ENCODE measurements at places on chromosomes 12 and 14.

DNA sequence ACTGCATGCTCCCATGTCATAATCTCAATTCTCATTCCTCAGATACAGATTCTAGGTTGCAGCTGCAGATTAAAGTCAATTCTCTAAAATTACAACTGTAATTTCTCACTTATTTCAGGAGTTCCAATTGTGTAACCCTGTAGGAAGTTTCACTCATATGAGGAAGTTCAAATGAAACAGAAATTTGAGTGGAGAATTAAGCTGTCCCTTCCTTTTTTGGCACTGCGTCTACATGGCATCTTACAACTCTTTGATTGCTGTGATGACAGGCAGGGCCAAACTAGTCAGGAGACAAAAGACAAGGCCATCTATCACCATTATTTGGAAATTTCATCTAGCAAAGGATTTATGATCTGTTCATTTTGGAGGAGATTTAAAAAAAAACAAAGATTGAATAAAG lies 13.3 kb upstream of the GRIP1 start:
- no peak for DNase-seq

GRCh38 chr14:103273145-103273744 lies 60.8 kb upstream of the EIF5 start:
- no peak for DNase-seq

DNA sequence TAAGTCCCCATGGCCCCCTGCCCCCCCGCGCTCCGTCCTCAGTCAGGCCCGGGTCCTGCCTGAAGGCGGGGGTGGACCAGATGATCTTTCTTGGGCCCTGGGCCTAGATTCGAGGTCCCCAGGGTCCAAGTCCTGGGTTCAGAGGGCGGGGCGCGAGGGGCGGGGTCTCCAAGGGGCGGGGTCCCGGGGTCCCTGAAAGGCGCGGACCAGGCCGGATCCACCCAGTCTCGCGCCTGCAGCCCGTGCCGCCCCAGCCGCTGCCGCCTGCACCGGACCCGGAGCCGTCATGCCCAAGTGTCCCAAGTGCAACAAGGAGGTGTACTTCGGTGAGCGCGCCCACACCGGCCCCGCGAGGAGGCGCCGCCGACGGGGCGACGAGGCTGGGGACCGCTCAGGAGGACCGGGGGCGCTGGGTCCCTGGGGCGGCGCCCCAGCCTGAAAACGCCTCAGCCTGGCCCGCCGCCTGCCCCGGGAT lies 325 bp downstream of the CRIP1 start:
- peak; percentile 75 for DNase-seq

DNA sequence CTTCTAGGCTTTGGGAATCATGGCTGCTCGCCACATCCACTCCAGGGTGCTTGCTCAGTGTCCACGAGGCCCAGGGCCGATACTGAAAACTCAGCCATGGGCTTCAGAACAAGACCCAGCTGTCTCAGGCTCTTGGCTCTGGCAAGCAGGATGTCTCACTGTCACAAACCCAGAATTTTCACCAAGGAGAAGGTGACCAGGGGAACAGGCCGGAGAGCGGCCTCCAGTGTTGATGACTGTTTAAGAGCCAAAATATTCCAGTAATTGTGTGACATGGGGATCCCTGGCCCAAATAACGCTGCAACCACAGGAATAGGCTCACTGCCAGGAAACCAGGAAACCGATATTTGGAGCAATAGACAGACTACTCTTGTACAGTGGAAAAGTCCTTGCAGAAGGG lies 9.8 kb upstream of the SERPINA5 start:
- DNase-seq: no peak

DNA sequence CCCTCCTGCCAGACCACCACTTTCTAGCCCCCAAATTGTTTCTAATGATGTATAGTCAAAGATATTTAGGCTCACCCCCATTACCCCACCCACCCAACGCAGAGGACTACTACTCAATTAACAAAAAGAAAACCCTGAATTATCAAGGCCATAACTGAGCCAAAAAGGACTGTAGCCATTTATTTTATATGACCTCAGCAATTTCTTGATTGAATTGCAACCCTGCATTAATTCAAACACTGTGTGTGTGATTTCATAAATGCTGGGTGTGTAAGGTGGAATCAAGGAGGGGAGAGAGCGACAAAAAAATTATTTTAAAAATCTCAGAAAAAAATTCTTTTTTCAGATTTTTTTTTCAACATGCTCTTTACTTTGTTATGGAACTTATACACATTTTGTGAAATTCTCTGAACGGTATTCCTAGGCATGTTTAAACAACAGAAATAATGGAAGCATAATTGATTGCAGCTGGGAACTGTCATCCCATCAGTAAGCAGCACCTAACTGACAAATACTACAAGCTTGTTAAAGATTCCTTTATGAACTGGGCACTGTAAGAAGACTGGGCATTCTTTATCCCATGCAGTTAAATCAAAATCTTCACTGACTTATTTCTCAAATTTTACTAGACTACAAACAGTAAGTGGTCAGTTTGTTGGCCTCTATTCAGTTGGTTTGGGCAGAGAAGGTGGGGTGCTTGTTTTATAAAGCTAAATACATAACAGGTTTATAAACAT lies 179.1 kb downstream of the SOX5 start:
- DNase-seq: no peak

DNA sequence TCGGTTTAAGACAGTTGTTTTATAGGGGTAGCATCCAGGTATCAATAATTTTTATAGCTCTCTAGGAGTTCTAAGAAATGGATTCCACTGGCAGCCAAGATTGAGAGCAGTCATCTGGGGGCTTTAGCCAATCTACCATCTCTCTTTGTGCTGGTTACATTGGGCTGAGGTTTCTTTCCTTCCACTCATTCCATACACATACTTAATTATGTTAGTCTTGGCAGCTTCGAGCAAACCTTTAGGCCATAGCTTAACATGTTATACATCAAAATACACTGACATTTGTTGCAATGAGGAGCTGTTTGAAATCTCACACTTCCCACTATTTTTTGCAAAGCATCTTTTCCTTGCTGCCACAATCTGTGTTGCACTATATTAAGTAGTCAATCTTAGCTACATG lies 63.1 kb downstream of the ARMH4 start:
- DNase-seq: no peak

DNA sequence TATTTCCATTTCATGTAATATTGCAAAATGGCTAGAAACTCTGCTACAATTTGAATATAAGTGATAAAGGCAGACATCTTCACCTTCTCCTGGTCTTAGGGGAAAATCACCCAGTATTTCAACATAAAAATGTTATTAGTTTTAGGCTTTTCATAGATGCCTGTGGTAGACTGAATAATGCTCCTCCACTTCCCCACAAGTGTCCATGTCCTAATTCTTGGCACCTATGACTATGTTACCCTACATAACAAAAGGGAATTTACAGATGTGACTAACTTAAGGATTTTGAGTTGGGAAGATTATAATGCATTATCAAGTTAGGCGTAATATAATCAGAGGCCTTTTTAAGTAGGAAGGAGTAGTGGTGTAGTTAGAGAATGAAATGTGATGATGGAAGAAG lies 196.4 kb downstream of the TMTC3 start:
- DNase-seq: no peak

DNA sequence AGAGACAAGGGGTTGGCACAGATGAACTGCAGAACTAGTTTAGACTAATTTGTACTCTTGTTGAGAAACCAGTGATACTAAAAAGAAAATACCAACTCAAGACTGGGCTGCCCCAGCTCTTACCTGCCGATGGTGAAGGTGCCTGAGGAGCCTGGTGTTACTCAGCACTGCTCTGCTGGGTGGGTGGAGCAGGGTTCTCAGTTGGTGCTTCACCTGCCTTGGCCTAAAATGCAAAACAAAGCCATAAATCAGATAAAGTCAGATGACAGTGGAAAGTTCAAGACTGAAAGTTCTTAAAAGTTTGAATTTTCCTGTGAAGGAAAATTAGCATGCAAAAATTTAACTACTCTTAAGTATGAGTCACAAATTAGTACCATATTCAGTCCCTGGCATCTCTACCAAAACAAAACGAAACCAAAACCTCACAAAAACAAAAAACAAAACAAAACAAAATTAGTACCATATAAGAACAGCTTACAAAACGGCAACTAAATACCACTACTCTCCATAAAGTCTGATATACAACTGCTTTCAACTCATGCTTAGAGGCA lies 21.9 kb downstream of the YBX3 start:
- DNase-seq: peak; percentile 60

DNA sequence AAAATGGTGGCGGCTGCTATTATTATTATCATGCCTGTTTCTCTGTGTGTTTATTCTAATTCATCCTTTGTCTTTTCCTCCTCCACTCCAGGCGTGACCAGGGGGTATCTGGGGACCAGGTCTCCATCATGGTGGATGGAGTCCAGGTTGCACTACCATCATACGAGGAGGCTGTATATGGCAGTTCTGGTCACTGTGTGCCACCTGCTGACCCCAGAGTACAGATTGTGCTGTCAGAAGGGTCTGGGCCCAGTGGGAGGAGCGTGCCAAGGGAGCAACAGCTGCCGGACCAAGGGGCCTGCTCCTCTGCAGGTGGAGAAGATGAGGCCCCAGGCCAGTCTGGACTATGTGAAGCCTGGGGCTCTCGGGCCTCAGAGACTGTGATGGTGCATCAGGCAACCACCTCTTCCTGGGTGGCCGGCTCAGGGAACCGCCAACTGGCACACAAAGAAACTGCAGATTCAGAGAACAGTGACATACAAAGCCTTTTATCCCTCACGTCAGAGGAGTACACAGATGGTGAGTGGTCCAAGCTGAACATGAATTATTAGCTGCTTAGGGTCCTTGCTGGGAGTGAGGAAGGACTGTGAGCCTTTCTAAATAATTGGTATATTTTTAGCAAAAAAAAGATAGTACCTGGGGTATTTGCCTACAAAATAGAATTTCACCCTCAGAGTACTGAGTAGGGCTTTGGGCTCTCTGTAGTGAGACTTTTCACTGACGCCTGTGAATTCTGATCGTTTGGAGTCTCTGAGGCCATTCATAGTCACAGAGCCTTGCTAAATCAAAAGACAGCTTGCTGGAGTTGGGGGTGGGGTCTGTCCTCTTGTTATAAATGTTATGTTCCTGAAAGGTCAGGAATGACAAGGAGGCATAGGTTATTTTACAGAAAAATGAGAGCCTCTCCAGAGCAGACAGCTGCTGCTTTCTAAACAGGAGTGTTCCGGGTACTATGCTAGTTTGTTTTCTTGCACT lies 58.1 kb upstream of the SRSF5 start:
- DNase-seq: no peak

GRCh38 chr14:74685056-74685455 lies 27.8 kb downstream of the AREL1 start:
- DNase-seq: no peak

DNA sequence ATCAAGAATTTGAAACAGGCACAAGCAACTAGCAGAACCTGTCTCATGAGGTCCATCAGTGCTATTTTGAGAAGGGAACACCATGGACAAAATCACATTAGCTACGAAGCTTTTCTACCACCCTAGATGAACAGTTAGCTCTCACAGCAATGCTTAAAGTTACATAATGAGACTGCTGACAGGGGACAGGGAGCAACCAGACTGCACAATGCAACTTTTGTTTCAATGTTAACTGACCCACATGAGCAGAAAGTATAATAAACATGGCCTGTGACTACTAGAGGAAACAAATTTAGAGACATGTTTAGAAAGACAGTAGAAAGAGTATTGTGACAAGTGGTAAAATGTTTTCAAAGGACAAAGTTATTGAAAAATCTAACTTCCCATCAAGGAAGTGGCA lies 282.8 kb downstream of the CEP128 start:
- no peak for DNase-seq

GRCh38 chr14:104295681-104296387 lies 157.4 kb downstream of the KIF26A start:
- no peak for DNase-seq

DNA sequence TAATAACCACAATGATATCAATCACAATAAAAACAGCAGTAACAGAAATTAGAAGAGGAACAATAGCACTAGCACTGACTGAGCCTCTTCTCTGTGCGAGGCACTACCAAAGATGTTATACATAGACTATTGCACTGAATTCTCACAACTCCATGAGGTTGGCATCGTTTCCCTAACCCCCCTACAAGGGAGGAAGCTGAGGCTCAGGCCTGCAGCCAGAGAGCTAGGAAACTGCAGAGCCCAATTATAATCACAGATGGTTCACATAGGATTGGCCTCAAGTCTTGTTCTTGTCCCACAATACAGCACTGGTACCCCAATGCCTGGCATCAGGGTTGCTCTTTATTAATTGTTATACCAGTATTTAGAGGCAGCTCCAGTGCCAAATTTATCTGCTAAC lies 278.0 kb downstream of the CEP128 start:
- DNase-seq: no peak

- DNase-seq: no peak
Observed at GRCh38 chr12:13702381-13702780, 279.0 kb downstream of the GRIN2B start.

GRCh38 chr14:64520699-64521098 lies 16.1 kb downstream of the ZBTB1 start:
- no peak for DNase-seq

GRCh38 chr14:58562141-58562540 lies 75.6 kb upstream of the DACT1 start:
- no peak for DNase-seq

DNA sequence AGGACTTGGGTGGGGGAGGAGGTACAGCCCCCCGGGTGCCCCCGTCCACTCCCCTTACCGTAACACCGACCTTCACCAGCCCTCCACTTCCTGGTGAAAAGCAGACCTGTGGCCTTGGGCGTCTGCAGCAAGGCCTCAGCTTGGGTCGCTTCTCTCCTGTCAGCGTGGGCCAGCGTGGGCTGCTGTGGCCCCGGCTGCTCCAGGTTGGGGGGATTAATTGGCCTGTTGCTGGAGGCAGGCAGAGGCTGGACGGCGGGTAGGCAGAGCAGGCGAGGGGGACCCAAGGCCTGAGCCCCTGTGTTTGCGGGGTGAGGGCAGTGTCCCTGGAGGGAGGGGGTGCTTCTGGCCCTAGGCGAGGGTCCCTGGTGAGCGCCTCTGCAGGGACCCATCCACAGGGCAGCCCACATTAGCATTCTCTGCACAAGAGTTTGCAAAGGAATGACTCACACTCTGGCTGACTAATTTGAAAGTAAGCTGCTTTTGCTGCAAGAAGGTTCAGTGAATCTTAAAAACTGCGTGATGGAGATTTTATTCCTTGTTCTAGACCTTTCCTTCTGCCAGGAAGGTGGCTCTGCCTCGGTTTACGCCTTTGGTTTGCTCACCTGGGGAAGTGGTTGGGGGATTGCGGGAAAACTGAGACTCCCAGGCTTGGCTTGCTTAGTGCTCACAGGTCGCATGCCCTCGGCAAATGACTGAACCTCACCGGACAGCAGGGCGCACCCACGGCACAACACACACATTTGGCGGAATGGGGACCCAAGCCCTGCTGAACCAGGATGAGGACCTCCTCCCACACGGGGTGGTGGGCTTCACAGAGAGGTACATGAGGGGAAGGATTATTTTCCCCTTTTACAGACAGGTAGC lies 37.9 kb upstream of the DLK1 start:
- DNase-seq: no peak
